LoVo (cell line): ENCODE measurements at places on chromosomes 16 and 17.

DNA sequence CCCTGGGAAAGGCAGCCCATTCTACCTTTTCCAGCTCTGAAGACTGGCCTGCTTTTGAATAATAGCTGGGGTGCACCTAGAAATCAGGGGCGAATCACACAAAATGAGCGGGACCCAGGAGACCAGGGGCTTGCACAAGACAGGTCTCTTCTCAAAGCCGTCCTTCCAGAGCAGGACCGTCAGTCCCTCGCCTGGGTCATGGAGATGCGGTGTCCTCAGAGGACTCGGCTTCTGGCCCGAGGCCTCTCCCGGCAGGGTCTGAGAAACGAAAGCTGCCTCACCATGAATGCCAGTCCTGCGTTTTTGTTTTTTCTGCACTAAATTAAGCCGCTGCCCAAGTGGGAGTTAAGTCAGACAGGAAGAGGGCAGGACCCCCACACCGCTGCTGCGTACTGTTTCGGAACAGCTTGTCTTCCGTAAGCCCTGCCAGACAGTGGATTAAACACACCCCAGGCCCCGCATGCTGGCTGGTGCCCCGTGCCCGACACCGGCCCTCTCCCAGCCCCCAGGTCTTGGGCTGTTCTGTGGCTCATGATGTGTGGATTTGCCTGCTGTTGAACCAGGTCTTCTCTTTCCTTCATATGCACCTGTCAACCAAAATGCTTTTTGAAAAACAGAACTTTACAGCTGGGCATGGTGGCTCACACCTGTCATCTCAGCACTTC is 142.1 kb upstream of the RPH3AL start:
- DNase-seq, result no peak

- DNase-seq, result no peak
Observed at GRCh38 chr17:33072421-33073161, 80.9 kb downstream of the SPACA3 start.

GRCh38 chr17:74453665-74454196 is 12.7 kb upstream of the CD300A start:
- DNase-seq, result peak; percentile 88

GRCh38 chr16:50445621-50446555 is 77.1 kb upstream of the BRD7 start:
- DNase-seq, result no peak

DNA sequence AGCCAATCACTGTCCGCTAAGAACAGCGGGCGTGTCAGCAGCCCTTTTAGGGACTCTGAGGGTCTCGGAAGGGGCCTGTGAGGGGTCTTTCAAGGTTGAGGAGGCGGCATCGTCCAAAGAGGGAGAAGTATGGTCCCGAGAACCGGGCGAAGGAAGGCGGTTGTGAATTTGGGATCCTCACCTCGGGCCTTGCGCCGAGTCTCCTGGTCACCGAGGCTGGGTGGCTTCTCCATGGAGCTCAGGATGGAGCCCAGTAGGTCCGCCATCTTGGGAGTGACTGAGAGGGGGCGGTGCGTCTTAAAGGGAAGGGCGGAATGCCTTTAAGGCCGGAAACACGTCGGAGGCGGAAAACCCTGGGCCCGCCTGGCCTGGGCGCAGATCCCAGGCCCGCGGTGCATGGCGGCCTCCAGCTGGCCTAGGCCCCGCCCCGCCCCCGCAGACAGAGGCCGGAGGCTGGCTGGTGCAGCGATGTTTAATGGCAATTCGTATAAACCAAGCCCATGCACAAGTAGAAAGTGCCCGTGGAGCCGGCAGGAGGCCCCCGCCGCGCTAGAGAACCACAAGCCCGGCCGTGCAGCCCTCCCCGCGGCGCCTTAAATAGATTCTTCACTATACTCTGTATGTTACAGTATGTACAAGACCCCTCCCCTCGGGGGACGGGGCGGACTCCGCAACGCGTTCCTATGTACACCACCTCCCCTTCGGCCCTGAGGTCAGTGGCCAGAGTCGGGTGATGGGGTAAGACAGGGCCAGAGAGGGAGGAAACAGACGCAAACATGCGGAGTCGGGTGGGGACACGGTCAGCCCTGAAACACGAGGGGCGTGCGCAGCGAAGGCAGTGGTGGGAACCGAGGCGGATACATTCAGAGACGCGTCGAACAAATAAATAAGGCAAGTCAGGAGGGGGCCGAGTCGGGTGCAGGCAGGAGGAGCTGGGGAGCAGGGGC is at the start of gene SPAG7:
SPAG7 (minus strand) TSS at position 279 of the 947 bp plus-strand sequence; CDS start at position 266, 13 bp downstream.
- DNase-seq, result peak; percentile 96

GRCh38 chr16:87484487-87485331 is 8.1 kb downstream of the ZCCHC14 start:
- no peak for DNase-seq

- no peak for DNase-seq
Observed at GRCh38 chr16:22210854-22211253, 4.8 kb downstream of the EEF2K start.

DNA sequence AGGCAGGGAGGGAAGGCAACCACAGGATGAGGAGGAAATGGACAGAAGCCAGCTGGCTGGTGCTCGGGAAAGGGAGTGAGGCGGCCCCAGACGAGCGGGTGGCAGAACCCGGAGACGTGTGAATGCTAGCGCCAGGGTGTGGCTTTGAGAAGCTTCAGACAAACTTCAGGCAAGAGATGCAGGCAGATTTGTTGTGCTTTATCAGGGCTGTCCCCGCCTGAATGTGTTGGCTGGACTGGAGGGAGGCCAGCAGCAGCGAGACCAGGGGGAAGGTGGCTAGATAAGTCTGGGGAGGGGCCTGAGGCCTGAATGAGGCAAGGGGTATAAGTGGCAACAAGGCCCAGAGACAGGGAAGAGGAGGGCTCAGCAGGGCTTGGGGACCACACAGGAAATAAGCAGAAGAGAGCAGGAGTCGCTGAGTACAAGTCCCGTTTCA is 22.0 kb downstream of the CAMKK1 start:
- DNase-seq, result no peak

GRCh38 chr17:81838753-81839255 is 4.0 kb upstream of the PPP1R27 start:
- no peak for DNase-seq

GRCh38 chr16:16881814-16882213 is 502.9 kb downstream of the NPIPA7 start:
- DNase-seq, result no peak

DNA sequence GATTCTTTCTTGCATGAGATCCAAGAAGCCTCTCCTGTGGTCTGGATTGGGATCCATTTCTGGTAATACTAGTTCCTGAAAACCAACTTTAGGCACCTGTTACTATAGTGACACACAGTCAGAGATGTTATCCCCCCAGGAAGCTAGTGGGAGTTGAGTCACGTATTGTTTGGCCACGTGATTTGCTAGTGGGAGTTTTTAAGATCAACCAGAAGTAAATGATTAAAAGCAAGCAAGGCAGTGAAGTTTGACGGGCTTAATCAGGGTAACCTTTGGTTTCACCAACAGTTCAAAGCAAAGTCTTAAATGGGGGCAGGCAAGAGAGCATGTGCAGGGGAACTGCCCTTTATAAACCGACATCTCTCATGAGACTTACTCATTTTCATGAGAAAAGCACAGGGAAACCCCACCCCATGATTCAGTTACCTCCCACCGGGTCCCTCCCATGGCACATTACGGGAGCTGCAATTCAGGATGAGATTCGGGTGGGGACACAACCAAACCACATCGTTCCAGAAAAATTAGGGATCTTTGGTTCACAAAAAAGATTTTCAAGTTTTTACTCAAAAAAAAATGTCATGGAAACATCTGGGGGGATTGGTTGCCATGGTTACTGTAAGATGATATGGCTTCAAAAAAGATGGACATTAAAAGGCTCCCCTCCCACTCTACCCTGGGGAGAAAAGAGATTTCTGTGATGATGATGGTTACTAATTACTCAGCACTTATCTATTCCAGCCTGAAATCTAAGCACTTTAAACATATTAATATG is 483.1 kb upstream of the ERCC4 start:
- DNase-seq, result no peak

DNA sequence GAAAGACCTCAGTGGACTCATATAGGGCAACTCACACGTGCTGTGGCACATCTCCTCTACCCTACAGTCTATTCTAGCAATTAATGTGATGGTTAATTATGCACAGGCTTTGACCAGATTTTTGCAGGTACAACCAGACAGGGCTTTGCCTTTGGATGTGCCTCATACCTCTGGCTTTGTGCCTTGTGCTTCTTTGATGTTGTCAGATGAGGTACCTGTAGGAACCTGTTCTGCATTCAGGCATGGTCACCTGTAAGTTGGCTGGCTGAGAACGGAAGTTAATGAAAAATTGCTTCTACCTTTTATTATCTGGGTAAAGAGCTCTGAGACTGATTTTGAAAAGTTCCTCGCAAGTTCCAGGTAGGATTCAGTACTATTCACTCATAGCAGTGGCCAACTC is 462.9 kb upstream of the ZFHX3 start:
- no peak for DNase-seq

DNA sequence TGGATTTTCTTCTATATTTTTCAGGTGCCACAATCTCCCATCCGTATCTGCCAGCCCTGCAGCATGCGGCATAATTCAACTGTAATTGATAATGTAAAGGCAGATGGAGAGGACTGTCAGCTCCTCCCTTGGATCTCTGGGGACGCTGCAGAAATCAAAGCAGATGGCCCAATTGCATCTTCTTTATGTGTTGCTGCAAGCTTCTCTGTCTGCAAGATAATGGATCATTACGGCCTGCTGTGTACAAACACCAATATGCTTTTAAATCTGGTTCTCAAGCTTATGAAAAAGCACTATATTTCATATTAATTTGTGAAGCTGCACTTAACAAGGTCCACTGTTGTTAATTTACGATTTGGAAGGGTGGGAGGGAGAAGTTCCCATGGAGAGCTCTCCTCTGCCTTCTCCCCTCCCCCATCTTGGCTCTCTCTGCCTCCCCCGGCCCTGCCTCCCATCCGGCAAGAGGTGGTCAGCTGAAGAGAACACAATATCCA is 607.5 kb downstream of the TOX3 start:
- DNase-seq, result no peak

- no peak for DNase-seq
Observed at GRCh38 chr17:28741358-28742349, 2.2 kb upstream of the TRAF4 start.
